T follicular helper cell (primary cell): ENCODE measurements at places on chromosomes 6 and 20.

- DNase-seq: no peak
Observed at GRCh38 chr20:24679448-24680047, 210.1 kb downstream of the SYNDIG1 start.

GRCh38 chr20:63840405-63840828 is 9.4 kb upstream of the ZBTB46 start:
- no peak for DNase-seq

DNA sequence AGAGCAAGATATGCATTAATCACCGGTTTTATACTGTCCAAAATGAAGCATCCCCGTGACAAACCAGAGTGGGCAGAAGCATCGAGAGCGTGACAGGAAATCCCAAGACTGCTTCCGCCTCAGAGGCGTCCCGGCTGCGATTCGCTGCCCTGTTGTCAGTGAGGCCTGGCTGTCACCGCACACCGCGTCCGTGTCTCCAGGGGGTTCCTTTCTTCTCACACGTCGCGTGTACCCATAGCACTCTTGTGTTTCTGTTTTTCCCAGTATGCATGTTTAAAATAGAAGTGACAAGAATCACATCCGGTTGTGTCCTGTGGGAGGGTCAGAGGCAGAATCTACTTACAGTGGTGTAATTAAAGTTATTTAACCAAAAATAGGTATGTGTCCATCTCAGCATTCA is 8.3 kb upstream of the ADRM1 start:
- no peak for DNase-seq

GRCh38 chr6:140048202-140048790 is 673.8 kb upstream of the CITED2 start:
- no peak for DNase-seq

DNA sequence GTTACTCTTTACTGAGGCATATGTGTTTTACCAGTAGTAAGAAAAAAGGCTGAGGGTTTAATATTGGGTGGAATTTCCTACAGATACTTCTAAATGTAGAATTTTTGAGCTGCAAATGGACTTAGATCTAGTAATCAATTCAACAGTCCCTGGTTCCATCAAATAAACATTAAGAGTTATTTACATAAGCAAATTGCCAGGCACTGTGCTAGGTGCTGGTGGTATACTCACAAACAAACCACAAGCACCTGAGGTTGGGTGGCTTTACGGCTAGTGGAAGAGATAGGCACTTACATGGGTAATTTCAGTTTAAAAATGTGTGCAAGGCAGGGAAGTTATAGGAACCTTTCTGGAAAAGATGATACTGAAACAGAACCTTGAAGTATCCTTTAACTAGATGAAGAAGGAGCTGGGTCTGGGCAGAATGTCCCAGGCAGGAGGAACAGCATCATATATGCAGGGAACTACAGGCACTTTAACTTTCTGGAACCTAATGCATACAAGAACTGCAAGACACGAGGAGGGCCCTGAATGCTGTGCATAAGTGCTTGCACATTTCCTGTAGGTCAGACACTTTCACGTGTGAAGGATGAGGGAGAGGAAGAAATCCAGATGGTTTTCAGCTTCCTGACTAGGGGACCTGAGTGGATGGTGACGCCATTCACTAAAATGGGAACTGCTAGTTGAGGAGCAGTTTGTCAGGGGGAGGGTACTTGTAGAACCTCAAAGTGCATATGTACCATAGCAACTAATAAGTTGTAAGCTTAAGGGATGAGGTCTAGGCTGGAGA is 4.5 kb downstream of the CCN6 start:
- no peak for DNase-seq

GRCh38 chr20:5991623-5992441 is 41.4 kb downstream of the MCM8 start:
- no peak for DNase-seq

DNA sequence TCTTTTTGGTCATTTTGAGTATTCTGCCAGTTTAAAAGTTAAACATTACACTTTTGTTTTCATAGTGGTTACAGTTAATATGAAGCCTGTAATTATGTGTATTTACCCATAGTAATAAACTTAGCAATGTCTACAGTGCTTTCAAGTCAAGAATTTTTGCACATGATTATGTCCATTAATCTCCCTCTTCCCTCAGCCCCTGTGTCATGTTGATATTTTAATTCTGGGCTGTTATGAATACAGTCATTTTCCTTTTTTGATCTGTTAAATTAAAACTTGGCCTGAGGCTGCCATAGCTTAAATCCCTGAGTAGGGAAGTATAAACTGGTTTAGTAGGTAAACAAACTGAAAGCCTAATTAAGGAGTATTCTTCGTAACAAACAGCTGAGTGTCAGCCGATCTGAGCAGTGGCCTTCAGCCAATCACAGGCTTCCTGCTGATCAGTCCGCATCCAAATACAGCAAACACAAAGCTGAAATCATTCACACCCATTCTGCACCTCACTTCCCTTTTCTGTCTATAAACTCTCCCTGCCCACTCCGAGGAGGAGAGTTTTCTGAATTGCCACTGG is 9.5 kb upstream of the SFT2D1 start:
- no peak for DNase-seq

DNA sequence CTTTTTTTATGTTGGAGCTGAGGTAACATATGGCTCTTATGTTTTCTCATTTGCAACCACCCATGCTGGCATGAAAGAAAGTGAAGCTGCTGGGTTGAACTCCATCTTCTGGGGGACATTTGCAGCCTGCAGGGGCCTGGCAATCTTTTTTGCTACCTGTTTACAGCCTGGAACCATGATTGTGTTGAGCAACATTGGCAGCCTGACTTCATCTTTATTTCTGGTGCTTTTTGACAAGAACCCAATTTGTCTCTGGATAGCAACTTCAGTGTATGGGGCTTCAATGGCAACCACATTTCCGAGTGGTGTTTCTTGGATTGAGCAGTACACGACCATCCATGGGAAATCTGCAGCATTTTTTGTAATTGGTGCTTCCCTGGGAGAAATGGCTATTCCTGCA is 179.0 kb downstream of the SLC16A10 start:
- DNase-seq: no peak

DNA sequence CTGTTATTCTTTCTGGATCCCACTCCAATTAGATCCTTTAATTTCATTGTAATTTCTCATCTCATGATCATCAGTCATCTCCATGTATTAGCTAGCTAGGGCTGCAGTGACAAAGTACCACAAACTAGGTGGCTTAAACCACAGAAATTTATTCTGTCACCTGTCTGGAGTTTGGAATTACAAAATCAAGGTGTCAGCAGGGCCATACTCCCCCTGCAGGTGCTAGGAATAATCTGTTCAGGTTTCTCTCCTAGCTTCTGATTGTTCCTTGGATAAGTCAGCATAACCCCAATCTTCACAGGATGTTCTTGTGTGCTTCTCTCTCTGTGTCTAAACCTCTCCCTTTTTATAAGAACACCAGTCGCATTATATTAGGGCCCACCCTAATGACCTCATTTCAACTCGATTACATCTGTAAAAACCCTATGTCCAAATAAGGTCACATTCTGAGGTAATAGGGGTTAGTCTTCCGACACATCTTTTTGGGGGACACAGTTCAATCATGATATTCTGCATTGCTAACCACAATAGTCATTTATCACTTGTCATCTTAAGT is 40.5 kb downstream of the BEND6 start:
- no peak for DNase-seq

- DNase-seq: no peak
Observed at GRCh38 chr20:36646678-36647077, 682 bp upstream of the SLA2 start.

GRCh38 chr20:60203451-60203850 is 245.2 kb downstream of the CDH26 start:
- DNase-seq: no peak

- no peak for DNase-seq
Observed at GRCh38 chr20:37229357-37229756, 32.3 kb downstream of the GHRH start.

DNA sequence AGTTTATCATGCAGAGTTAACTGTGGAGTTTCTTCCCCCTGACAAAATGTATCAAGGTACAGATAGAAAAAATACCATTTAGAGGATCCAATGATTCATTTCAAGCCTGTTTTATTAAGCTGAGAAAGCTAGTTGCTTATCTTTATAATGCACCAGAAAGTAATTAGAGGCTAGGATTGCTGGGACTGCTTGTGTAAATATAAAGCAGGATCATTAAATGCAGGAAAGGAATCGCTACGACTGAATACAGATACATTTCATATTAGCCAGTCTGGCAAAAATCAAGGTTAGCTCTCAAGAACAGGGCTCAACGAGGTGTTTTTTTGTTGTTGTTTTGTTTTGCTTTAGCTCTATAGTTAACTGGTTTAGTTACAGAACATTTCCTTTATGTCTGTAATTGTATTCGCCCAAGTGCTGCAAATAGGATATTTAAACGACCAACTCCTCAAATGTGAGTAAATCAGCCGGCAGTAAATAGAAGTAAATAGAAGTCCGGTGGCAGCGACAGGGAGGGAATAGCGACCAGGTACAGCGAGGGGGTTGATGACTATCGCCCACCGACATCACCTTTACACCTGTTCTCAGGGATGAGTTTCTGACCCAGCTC is 748 bp downstream of the UBE2J1 start:
- no peak for DNase-seq

GRCh38 chr6:138757136-138757535 is 16.4 kb upstream of the CCDC28A start:
- no peak for DNase-seq

DNA sequence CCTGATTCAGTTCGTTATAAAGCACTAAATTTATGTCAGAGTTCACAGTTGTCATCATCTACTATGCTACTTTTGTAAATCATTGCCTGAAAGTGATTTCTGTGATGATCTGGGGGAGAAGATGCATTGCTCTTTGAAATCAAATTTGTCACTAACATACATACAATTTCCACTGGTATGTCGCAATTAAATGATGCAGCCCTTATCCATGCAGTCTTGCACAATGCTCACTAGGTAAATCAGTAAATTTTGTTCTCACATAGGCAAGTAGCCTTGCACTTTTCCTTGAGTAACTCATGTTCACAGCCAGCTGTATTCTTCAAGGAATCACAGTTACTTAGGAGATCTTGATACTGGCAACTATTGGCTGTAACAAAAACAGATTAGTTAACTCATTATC is 20.8 kb downstream of the CRISP2 start:
- DNase-seq: no peak

GRCh38 chr6:150841697-150842096 is 23.8 kb upstream of the MTHFD1L start:
- DNase-seq: no peak

DNA sequence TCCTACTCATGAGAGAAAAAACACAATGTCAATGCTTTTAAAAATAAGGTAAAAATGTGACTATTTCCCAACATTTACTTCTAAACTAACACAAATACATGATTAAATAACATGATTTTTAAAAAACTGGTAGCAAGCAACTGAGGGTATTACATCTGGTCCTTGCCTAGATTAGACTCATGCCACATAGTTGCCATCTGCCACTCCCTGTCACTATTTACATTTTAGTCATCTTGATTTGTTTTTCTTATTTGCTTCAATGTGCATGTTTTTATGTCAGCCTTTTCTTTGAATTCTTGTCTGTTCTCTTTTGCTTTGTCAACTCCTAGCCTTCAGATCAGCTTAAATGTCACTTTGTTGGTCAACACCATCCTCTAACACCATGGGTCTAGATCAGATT is 207.0 kb upstream of the SIM1 start:
- no peak for DNase-seq

DNA sequence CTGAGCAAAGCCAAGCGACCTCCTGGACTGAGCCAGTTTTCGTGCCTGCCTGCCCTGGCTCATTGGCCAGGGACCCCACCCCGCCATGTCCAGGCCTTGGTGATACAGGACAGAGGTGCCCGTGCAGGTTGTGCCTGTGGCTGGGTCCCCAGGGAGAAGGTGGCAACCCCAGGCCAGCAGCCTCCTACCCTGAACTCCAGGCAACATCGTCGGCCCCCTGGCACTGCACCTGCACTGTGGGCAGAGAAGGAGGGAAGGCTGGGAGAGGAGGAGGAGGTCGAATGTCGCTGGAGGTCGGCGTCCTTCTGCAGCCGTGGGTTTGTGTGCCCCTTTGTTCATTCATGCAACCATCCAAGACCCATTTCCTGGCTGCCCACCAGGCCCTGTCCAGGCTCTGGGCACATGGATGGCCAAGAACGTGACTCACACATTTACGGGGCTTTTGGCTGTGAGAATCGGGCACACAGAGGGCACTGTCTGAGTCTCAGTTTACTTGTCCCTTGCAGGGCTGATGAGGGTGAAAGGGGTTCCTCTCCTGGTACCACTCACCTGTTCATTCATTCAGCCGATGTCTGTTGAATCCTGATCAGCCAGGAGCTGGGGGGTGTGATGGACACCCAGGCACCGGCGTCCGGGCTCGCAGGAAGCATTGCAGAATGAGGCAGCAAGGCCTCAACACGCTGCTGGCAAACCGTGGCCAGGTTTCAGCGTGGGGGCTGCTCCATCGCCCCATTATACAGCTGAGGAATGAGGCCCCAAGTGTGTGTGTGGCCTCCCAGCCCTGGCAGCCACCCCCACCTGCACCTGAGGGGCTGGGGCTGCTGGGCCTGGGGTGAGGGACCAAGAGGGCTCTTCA is 2.3 kb upstream of the RBBP8NL start:
- DNase-seq: no peak

DNA sequence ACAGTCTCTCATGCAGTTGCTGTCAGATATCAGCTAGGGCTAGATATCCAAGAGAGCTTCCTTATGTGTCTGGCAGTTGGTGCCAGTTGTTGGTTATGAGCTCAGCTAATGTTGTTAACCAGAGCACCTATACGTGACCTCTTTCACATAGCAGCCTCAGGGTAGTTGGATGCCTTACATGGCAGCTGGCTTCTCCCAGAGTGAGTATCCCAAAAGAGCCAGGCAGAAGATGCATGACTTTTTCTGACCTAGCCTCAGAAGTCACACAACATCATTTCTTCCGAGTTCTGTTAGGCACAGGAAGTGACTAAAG is 175.7 kb downstream of the VEGFA start:
- DNase-seq: no peak

- DNase-seq: no peak
Observed at GRCh38 chr20:50272030-50272723, 81.5 kb downstream of the CEBPB start.

GRCh38 chr6:39917329-39917728 is 16.9 kb downstream of the MOCS1 start:
- no peak for DNase-seq

GRCh38 chr6:15748341-15748740 is 85.5 kb upstream of the DTNBP1 start:
- no peak for DNase-seq

GRCh38 chr20:1184638-1185315 is at the start of gene TMEM74B:
Gene TMEM74B, minus strand, starts transcription at chr20:1184981. Its CDS starts 1,180 bp downstream, at chr20:1183801.
- no peak for DNase-seq

DNA sequence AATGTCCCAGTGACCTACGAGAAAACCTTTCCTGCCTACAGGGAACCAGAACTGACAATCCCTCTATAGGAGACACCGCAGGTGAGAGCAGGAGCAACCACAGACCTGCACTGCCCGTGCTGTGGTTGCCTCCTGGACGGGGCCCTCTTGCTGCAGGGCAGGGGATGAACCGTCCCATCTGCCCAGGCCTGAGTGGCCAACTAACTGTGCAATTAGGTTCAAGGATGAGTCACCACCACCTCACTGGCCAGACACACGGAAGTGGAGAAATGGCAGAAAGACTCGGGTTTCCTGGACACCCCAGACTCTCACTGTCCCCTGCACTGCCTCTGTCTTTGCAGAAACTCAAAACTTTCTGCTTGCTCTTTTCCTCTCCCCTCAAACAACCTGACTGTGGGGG is 13.8 kb upstream of the HLA-G start:
- DNase-seq: no peak
